CD14-positive monocyte (primary cell): ENCODE measurements at places on chromosomes 6 and 20.

GRCh38 chr20:57104651-57105204, 161.7 kb downstream of the BMP7 start:
- no peak for DNase-seq

DNA sequence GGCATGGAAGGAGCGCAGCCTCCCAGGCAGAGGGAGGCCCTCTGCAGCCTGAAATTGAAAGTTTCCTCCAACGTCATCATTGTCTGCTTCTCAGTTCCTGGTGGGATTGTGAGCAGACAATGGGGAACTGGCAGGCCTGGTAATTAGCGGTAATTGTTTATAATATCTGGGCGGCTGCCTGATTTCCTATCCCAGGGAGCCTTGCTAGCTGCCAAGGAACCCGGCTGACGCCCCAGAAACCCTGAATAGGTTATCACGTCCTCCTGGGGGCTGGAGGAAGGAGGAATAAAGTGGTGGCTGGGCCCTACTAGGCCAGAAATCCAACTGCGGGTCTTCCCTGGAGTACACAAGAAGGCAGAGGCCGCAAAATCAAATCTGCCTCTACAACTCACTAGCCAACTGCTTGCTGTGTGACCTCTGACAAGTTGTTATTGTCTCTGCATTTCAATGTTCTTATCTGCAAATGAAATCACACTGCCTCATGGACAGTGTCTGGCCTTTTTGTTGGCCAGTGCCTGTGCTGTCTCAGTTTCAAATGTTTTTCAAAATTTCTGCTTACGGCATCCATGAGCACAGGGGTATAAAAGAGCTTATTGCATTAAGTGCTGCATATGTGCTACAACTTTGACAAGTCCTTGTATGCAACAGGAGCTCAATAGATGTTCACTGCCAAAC, 16.9 kb downstream of the KCNK15 start:
- DNase-seq, result no peak

DNA sequence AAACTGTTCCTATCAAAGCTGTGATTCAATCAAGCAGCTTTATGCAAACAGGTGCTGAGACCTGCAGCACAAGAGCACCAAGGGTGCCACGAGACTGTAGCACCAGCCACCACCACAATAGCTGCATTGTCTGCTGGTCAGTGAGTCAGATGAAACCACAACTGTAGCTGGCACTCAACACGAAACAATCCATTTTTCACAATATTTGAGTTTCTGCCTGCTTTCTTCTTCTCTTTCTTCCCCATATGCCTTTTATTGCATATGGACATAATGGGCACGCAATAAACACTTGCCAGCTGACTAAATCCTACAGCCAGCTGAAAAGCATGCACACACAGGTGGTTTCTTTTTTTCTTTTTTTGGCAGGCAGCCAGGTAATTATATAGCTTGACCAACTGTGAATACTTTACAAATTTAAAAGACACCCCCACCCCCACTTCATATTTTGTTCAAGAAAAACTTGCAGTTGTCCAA, 16.6 kb downstream of the SLC2A12 start:
- DNase-seq, result peak; percentile 37

GRCh38 chr20:47962286-47962963, 177.1 kb upstream of the SULF2 start:
- no peak for DNase-seq

GRCh38 chr6:64000818-64001491, 365.4 kb downstream of the PHF3 start:
- no peak for DNase-seq

- DNase-seq, result no peak
These were observed 99.7 kb downstream of the EYA2 start for GRCh38 chr20:46994341-46994740.
